Activated T-helper 1 cell treated with Interleukin-2 at 50 U/mL for 16 hours (primary cell): ENCODE measurements at places on chromosomes 1 and 21.
A peak's percentile ranks its signal among the peaks of the same experiment; 100 is the strongest.

DNA sequence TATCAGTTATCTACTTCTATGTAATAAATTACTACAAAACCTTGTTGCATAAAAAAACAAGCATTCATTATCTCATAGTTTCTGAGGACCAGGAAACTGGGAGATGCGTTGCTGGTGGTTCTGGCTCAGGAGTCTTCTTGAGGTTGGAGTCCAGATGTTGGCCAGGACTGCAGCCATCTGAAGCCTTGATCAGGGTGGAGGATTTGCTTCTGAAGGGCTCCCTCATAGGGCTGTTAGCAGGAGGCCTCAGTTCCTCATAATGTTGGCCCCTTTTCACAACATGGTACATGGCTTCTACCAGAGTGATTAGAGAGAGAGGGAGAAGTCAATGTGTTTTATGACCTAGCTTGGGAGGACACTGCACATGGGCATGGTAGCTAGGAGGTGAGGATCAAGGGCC lies 137.4 kb downstream of the CNIH3 start:
- no peak for DNase-seq

- no peak for DNase-seq
These were observed 116.1 kb downstream of the DMRTB1 start for GRCh38 chr1:53575141-53575954.

DNA sequence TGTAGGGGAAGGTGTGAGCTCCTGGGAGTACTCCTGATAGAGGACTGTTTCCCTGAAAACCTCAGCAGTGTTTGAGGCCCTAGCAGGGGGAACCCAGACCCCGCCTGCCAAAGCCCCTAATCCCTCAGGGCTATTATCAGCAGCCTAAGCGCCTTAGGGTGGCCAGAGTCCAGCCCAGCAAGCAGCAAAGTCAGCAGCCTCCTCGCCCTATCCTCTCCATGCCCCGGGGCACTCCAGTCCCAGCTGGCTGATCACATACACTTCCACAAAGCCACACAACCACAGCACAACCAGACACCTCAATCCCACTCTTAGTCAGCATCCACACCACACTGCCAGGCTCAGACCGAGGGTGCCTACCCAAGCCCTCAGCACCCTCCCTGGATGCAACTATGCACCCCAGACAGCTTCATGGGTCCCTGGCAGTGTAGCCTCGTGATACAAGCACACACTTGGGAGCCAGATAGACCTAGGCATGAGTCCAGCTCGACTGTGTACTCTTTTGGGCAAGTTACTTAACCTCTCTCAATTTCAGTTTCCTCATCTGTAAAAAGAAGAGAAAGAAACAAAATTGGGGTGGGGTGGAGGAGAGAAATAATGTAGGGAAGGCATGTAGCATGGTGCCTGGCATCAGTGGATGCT lies 7.1 kb downstream of the IGSF9 start:
- no peak for DNase-seq

- DNase-seq: no peak
These were observed 128.1 kb downstream of the SIK1 start for GRCh38 chr21:43298546-43299440.

- no peak for DNase-seq
These were observed 152.7 kb downstream of the DAB1 start for GRCh38 chr1:57270927-57271698.

DNA sequence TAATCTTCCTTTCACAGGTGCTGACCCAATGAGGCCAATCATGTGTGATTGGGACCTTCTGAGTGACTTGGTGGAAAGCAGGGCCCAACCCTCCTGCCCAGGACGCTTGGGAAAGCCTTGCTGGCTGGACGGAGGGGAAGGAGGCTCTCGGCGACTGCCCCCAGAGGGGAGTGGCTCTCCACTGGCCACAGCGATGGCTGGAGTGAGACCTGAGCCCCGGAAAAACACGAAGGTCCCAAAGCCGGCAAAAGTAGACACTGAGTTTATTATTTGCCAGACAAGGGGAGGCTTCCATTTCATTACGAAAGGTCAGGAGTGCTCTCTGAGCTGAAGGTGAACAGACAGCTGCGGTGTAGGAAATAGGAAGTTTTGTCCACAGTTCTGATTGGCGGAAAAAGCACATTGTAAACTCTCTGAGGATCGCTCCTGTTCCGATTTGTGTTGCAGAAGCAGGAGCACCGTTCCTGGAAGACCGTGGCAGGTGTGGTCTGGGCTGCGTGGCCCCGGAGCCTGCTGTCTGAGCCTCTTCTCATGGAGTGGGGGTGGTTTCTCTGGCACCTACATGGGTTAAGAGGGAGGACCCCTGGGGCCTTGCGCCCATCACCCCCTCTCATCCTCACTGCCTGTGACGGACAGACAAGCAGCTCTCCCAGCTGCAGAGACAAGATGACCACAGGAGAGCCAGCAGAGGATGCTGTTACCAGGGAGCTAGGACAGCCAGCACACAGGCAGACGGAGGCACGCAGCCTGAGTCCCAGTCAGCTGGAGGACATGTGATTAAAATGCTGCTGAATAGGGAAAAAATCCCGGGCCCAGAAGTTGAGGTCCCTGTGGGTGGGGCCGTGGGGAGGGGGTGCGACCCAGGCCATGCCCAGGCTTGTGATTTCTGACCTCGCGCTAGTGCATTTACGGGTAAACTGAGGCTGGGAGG lies 41.5 kb downstream of the KRTAP10-1 start:
- no peak for DNase-seq

GRCh38 chr1:8467308-8467707 lies 149.4 kb downstream of the SLC45A1 start:
- DNase-seq: no peak

GRCh38 chr1:32743380-32744070 lies 41.0 kb upstream of the SYNC start:
- no peak for DNase-seq

DNA sequence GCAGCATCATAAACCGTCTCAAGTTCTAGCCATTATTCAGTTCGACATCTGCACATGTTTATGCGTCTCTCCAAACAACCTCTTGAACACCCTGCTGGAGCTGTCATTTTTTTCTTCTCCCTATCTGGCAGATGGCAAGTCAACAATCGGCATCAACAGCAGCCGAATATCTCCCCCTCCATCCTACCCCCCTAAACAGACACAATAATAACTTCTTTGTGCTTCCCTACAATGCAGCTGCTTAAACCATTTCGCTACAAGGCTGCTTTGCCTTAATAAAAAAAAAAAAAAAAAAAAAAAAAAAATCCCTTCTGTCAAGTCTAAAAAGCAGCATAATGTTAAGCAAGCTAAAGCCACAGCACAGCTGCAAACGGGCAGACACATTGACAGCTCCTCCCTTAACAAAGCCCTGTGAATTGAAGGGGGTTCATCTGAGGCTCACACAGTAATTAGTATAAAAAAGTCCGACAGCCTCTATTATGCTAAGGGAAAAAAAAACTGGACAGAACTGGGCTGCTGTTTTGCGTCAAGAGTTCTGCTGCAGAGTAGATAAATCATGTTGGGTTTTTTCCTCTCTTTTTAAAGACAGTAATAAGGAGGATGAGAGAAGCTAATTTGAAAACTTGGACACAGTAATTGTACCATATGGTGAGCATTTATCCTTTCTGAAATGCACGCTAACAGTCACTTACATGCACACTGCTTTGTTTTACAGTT lies 136.4 kb downstream of the AKT3 start:
- no peak for DNase-seq

GRCh38 chr21:14890141-14890540 lies 174.7 kb downstream of the NRIP1 start:
- no peak for DNase-seq

GRCh38 chr1:18951818-18952391 lies 4.6 kb downstream of the IFFO2 start:
- DNase-seq: peak; percentile 58

DNA sequence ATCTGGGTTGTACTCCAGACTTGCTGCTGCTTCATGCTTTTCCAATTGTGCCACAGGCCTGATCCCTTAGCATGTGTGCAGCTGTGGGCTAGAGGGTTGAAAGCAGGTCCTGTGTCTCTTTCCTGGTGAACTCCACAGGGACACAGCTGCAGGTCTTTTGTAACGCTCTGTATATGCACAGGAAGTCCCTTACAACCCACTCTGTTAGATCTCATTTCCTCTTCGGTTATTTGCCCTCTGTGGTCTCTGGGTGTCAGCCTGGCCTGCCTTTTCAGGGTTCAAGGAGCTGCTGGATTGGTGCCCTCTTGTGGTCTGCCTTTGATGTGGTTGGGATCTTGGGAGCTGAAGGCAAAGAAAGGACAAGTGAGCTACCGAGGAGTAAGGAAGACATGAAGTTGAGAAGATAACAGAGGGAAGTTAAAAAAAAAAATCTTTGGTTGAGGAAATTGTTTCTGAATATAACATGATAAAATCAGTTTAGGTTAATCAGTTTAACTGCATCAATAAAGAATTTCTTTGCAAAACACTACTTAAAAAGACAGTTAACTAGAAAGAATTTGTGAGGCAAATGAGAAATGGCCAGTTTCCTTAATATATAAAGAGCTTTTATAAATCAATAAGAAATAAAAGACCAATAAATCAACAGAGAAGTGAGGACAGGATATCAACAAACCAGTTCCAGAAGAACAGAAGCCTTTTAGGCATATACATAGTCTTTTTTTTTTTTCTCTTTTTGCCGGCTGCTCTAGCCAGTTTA lies 44.1 kb downstream of the UCK2 start:
- DNase-seq: peak; percentile 18

- DNase-seq: no peak
These were observed 198.6 kb upstream of the HMCN1 start for GRCh38 chr1:185535621-185536020.

DNA sequence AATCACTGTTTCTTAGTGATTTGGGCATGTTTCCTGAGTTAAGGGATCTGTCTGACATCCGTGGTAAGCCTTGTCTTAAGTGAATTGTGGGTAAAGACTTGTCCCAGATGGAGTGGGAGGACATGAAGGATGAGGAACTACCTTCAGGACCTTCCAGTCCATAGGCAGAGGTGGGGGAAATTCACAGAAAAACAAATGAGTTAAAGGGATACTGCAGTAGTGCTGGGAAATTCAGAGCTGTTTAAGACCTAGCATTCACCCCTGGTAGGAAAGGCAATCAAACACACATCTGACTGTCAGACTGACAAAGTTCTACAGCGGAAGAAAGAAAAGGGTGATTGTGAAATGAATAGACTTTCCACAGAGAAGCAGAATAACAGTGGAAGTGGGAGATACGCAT lies 3.0 kb downstream of the GNAT2 start:
- no peak for DNase-seq
